ENCODE measurements at places on chromosomes 11 and 22.

GRCh38 chr22:41914611-41915034, 251 bp downstream of the SHISA8 start:
- no peak for DNase-seq

DNA sequence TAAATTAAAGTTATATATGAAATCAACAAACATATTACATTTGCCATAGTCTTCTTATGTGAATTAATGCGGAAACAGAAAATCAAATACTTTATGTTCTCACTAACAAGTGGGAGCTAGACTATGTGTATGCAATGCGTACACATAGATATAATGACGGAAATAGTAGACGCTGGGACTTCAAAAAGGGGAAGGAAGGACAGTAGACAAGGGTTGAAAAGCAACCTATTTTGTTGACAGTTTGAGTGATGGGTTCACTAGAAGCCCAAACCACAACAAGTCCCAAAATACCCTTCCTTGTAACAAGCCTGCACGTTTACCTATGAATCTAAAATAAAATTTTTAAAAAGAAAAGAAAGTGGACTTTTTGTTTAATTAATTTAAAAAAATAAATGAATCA, 430.8 kb upstream of the CNTN5 start:
- DNase-seq = no peak

GRCh38 chr11:39220501-39221230, 2238.8 kb downstream of the LRRC4C start:
- no peak for DNase-seq

DNA sequence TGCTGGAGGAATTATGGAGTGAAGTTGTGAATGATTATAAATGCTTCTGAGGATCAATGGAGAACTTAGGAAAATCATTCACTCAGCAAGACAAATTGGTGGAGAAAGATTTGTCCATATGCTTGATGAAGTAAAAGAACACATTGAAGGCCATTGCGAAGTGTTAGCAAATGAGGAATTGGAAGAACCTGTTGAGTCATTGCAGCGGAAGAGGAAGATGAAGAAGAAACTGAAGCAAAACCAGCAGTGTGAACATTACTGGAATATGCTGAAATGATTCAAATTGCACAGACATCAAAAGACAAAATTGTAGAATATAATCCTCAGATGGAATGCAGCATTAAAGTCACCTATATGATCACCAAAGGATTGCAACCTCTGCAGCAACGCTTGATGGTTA, 168.1 kb downstream of the ADAMTS15 start:
- no peak for DNase-seq

DNA sequence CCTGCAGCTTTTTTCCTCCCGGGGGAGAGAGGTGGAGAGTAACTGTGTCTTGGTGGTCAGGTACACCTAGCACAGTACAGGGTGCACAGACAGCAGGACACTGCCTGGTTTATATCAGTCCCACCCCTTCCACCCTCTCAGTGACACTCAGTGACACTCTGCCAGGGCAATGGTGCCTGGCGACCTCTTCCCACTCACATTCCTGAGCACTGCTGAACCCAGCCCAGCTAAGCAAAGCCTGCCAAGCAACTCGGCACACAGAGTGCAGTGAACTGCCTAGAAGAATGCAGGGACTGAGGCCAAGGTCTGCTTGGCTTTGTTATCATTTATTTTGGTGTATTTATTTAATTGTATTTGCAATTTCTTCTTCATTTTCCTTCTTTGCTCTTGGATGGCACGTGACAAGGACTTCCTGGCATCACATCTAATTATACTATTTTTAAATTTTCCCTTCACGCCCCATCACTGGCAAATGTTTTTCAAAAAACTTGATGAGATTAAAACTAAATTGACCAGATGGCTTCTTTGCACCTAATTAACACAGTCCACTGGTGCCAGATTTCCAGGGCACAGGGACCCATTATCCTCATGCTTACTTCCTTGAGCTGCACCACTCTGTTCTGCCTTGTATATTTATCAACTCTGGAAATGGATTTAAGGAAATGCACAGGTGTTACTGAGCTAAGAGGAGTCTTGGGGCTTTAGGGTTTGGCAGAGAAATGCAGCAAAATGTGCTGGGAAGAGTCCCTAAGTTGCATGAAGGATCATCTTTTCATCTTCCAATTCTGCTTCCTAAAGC, 205.6 kb downstream of the ADAMTS15 start:
- peak; percentile 94 for DNase-seq

- DNase-seq = no peak
Observed at GRCh38 chr11:6757373-6757967, 14.3 kb downstream of the OR2AG2 start.

DNA sequence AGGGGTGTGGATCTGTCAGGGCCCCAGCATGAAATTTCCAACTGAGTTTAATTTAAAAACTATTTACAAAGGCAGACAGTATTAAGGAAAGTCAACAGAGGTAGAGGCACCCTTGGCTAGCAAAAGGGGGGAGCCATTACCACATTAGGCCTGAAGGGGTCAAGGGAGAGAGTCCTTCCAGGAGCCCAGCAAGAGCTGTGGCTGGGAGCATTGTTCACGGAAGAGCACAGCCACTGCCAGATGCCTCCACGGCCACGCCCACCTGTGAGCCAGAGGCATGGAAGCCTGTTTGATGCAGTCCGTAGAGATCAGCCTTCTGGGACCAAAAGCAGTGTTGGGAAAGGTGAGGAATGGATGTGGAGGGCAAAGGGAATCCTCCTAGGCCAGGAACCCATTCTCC, 102.6 kb downstream of the GALNT18 start:
- no peak for DNase-seq

DNA sequence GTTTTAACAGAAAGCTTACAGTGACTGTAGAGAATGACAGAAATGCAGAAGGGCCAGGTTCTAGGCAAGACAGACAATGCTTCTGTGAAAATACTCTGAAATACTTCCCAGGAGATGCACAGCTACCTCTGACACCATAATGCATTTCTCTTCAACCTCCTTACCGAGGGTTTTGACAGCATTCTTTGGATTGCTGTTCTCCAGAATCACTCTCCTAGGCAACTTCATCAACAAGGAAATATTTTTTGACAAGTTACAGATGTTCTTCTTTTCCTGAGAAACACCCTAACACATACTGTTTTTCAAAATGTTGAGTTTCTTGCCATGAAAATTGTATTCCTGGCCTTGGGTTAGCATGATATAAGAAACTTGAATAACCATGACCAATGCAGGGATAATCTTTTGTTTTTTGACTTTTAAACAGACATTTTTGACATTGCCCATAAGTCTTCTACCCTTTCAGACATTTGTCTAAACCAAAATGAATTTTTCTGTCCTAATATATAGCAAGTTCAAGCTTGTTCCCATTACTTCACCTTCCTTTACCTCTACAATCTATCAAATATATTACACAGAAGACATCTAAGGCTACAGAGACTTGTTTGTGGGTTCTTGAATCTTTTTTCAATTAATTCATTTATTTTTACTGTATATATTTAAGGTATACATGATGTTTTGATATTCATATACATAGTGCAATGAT, 108.1 kb downstream of the CCDC34 start:
- DNase-seq = no peak

- DNase-seq = no peak
Observed at GRCh38 chr11:8307601-8308000, 43.9 kb upstream of the LMO1 start.

DNA sequence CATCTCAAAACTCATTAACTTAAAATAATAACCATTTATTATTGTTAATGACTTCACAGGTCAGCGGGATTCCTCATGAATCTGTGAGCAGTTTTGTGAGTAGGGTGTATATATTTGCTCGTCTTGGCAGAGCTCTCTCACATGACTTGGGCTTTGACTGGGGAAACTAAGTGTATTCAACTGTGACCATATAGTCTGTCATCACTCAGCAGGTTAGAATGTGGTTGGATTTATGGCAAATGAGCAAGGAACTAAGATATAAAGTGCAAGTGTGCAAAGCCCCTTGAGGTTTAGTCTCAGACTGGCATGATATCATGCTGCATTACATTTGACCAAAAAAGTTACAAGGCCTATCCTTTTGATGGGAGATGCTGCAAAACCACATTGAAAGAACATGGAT, 254.8 kb downstream of the CNTN5 start:
- DNase-seq = no peak

- peak; percentile 81 for DNase-seq
Observed at GRCh38 chr11:36265793-36266628, 23.2 kb downstream of the COMMD9 start.

DNA sequence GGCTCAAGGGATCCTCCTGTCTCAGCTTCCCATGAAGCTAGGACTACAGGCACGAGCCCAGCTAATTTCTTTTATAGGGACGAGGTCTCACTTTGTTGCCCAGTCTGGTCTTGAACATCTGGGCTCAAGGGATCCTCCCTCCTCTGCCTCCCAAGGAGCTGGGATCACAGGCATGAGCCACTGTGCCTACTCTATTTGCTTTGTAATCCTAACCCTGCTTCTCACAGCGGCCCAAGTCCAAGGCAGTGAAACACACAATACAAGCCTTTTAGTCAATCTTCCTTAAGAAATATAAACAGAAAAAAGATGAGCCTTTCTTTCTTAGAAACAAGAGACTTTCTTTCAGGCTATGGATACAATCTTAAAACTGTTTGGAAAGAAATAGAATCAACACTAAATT, 115.2 kb upstream of the SORL1-AS1 start:
- no peak for DNase-seq

DNA sequence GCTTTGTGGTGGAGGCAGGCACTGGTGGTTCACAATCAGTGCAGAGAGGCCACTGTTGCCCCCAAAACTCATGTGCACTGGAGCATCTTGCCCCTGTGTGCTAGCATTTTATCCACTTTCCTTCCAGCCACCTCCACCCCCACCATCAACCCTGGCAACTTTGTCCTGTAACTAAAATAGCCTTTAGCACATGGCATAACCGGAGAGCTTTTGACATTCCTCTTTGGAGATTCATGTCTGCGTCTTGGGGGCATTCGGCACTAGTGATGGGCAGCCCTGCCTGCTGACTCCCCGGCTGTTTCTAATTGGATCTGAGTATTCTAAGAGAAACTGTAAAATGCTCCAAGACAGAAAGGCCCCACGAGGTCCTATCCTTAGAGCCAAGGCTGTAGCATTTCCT, 15.8 kb downstream of the SHISA8 start:
- DNase-seq = no peak

DNA sequence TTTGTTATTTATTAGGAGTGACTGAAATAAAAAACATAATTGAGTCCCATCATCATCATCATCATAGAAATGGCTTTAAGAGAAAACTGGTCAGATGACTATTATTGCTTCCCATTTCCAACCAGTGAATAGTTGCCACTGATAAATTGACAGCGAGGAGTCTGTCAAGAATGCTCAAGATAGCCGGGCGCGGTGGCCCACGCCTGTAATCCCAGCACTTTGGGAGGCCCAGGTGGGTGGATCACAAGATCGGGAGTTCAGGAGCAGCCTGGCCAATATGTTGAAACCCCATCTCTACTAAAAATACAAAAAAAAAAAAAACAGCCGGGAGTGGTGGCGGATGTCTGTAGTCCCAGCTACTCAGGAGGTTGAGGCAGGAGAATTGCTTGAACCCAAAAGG, 1.9 kb downstream of the WBP2NL start:
- DNase-seq = no peak

- no peak for DNase-seq
Observed at GRCh38 chr11:118169300-118170140, 6.9 kb downstream of the SCN2B start.

- DNase-seq = no peak
Observed at GRCh38 chr11:111870113-111870512, 1.3 kb downstream of the ALG9 start.
